ENCODE measurements at places on chromosomes 12 and 14.

DNA sequence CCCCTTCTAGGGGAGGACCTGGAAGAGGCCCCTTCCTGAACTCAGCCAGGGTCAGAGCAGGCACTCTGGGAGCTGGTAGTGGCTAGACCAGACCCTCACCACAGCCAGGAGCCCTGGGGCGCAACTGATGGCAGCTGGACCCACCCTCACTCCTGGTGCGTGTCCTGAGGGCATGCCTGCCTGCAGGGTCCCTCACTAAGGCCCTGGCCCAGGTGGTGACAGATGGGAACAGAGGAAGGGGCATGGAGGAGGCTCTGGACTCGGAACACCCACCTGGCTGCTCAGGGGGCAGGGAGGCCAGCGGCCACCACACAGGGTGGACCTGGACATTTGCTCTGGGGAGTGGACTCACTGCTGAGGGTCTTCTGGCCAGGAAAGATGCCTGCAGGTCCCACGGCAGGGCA, 342.2 kb upstream of the SFSWAP start:
- no peak for DNase-seq

GRCh38 chr12:126193190-126193589, 1128.0 kb downstream of the AACS start:
- DNase-seq: no peak

DNA sequence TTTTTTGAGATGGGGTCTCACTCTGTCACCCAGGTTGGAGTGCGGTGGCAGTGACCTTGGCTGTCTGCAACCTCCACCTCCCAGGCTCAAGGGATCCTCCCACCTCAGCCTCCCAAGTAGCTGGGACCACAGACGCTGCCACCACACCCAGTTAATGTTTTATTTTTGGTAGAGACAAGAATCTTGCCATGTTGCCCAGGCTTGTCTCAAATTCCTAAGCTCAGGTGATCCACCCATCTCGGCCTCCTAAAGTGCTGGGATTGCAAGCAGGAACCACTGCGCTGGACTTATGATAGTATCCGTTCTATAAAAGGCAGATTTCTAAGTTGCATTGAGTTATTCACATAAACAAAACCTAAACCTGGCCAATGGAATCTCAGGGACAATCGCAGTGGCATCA, 321.1 kb upstream of the PRICKLE1 start:
- no peak for DNase-seq

DNA sequence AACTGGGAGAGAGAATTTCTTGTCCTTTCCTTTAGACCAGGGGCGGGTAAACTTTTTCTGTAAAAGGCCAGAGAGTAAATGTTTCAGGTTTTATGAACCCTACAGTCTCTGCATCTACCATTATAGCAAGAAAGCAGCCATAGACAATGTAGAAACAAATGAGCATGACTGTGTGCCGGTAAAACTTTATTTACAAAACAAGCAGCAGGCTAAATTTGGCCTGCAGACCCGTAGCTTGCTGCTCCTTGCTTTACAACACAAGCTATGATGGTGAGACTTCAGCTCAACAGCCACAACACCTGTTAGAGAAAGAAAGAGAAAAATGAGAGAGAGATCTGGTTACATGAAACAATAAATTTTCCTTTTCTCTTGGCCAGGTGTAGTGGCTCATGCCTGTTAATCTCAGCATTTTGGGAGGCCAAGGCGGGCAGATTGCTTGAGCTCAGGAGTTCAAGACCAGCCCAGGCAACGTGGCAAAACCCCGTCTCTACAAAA, 4.2 kb upstream of the CDC42BPB start:
- DNase-seq: no peak

DNA sequence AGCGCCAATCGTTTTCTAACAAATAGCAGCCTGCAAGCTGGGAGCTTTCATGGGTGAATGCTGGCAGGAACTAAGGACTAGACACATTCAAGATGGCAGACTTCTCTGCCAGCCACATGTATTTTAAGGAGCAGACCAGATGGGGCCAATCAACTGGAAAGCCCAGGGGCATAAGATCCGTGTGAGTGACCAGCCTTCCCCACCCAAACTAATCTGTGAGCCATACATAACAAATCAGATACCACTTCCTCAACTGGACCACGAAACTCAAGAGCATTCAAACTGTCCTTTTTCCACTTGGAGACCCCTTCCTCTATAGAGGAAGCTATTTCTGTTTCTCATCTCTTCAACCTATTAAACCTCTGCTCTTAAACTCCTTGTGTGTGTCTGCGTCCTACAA, 9.7 kb downstream of the TCL1B start:
- no peak for DNase-seq

GRCh38 chr14:90274019-90274418, 17.7 kb downstream of the PSMC1 start:
- no peak for DNase-seq

DNA sequence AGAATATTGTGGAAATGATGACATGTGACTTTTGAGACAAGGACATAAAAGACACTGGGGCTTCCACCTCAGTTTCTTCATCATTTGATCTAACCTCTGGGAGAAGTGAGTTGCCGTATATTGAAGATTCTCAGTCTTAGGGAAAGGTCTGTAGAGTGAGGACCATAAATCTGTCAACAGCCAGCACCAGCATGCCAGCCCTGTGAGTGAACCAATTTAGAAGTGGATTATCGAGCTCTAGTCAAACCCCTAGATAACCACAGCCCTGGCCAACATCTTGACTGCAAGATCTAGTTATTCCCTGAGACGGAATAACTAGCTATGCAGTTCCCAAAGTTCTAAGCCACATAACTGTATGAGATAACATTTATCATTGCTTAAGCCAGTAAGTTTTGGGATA, 108.8 kb upstream of the PTPRR start:
- no peak for DNase-seq

DNA sequence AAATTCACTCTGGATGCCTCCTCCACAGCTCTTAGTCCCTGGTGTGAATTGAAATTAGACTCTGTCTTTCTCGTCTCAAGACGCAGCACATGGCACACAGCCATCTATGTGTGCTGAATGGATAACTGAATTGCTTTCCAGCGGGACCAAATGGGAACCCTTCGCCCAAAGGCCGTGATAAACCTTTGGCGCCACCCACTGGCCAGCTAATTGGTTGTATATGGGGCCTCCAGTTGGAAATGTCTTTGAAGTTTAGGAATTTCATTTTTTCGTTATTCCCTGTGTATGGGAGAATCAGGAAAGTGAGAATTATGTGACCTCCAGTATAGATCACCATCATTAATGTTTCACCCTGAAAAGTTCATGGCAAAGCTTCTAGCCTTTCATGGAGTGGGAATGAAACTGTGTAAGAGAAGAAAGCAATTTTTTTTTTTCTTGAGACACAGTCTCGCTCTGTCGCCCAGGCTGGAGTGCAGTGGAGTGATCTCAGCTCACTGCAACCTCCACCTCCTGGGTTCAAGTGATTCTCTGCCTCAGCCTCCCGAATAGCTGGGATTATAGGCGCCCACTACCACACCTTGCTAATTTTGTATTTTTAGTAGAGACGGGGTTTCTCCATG, 9.8 kb upstream of the HSP90AA1 start:
- DNase-seq: peak; percentile 71

GRCh38 chr12:104463368-104463767, 6.6 kb downstream of the CHST11 start:
- no peak for DNase-seq

- no peak for DNase-seq
These were observed 5.4 kb downstream of the CIPC start for GRCh38 chr14:77103475-77103874.
